SHP77 (cell line): ENCODE measurements at places on chromosomes 3 and 15.

GRCh38 chr3:141455603-141456300 is 31.1 kb upstream of the RASA2 start:
- no peak for DNase-seq

DNA sequence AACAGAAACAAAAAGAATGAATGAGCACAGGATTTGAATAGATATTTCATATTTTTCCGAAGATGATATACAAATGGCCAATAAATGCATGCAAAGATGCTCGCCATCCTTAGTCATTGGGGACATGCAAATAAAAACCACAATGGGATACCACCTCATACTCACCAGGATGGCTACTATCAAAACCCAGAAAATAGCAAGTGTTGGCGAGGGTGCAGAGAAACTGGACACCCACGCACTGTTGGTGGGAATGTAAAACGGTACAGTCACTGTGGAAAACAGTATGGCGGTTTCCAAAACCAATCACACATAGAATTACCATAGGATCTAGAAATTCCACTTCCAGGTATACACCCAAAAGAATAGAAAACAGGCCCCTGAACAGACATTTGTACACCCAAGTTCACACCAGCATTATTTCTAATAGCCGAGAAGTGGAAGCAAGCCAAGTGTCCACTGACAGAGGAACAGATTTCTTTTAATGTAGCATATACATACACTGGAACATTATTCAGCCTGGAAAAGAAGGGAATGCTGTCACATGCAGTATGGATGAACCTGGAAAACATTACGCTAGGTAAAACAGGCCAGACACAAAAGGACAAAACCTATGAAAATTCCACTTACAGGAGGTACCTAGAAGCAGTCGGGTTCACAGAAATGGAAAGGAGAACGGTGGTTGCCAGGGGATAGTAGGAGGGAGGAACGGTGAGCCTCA is 3.6 kb downstream of the RNF168 start:
- DNase-seq: no peak

GRCh38 chr15:95948411-95948810 is 382.1 kb upstream of the NR2F2 start:
- DNase-seq: peak; percentile 93

- no peak for DNase-seq
These were observed 83.4 kb downstream of the RBPMS2 start for GRCh38 chr15:64691896-64692565.

- no peak for DNase-seq
These were observed 662 bp downstream of the TMEM108 start for GRCh38 chr3:133038731-133039375.

DNA sequence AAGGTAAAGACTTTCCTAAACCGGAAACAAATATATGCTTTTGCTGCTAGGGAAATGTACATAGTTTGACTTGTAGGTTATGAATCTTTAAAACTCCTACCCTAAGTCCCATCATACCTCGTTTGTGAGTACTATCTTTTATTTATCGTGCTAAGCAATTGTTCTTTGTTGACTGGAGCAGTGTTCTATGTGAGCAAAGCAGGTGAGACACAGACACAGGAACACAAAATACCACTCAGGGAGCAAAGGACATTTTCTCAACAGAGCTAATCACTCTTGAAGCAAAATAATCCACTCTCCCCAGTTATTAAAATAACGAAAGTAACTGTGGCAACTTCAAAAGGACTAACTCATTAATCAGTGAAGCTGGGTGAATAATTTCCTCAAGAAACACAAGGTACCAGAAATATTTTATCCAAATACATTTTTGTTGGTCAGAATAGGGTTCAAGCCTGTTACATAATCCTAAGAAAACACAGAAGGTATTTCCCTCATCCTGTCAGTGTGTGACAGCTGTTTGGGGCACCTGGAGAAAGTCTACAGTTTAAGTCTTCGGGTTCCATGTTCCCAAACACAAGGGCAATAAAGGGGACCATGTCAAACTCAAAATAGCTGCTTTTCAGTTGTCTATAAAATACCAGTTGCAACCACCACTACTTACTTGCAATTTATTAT is 407.7 kb downstream of the FOXP1 start:
- no peak for DNase-seq

- DNase-seq: no peak
These were observed 75.3 kb upstream of the HRH1 start for GRCh38 chr3:11078826-11079515.

DNA sequence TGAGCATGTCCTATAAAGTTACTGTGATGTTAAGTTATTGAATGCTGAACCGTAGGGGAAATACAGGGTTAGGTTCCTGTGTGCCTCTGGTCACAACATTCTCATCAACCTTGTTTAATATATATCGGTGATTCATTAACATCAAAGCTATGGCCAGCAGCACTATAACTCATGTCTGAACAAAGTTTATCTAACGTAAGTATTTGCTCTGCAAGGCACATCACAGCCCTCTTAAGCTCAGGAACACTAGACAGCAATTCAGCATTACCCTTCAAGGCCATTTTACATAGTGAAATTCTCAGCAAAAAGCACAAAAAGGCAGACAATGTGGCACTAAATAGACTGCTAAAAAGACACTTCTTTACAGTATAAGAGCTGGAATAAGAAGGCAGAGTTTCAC is 48.2 kb upstream of the FNDC3B start:
- DNase-seq: no peak

- DNase-seq: no peak
These were observed 218.3 kb upstream of the SOX2 start for GRCh38 chr3:181493423-181493822.

- no peak for DNase-seq
These were observed 25.6 kb downstream of the ACAN start for GRCh38 chr15:88828791-88829190.

GRCh38 chr3:190721330-190721729 is 141.2 kb downstream of the GMNC start:
- peak; percentile 35 for DNase-seq

- DNase-seq: no peak
These were observed 35.6 kb downstream of the SLC51A start for GRCh38 chr3:196251918-196252317.

GRCh38 chr15:88324741-88325065 is 68.2 kb upstream of the NTRK3 start:
- DNase-seq: no peak

DNA sequence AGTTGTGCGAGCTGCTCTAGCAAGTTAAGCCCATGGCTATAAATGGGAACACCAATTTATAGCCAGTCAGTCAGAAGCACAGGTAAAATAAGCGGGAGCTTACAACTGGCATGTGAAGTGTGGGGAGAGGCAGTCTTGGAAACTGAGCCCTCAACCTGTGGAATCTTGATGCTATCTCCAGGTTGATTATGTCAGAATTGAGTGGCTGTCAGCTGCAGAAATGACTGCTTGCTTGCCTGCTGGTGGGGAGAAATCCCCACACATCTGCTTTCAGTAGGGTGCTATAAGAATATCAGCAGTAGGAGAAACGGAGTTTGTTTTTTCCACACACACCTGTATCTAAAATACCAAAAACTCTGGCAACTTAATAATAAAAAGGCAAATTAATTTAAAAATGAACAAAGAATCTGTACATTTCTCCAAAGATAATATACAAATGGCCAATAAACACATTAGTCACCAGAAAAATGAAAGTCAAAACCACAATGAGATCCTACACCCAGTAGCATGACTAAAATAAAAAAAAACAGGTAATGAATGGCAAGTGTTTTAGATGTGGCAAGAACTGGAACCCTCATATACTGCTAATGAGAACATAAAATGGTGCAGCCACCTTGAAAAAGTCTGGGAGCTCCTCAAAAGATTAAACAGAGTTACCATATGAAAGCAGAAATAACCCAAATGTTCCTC is 26.0 kb upstream of the MAP4 start:
- DNase-seq: no peak

DNA sequence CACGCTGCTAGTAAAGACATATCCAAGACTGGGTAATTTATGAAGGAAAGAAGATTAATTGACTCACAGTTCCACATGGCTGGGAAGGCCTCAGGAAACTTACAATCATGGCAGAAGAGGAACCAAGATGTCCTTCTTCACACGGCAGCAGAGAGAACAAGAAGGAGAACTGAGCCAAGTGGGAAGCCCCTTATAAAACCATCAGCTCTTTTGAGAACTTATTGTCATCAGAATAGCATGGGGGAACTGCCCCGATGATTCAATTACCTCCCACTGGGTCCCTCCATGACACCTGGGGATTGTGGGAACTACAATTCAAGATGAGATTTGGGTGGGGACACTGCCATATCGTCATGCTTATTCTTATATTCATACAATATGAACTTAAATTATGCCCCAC is 49.0 kb downstream of the DUT start:
- DNase-seq: no peak

GRCh38 chr3:151203051-151203420 is at the start of gene GPR171:
Gene GPR171 (minus strand): TSS chr3:151203216. CDS start chr3:151199386, 3,830 bp downstream.
- DNase-seq: no peak

DNA sequence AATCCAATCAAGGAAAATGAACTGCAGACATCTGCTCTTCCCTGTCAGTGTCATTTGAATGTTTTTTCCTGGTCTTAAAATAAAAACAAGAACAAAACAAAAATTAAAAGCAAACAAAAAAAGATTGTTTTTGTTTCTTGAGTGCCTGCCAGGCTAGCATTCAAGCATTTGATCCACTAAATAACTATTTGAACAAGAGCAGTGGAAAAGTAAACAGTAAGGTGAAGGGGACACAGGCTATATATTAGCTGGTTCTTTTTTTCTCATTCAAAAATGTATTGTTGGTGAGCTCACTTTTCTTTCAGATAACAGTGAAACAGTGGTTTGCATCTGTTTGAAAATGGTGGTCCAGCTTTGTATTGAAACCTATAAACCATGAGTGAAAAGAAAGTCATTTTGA is 586.9 kb upstream of the SGO1 start:
- peak; percentile 9 for DNase-seq

GRCh38 chr3:182501856-182502255 is 291.4 kb upstream of the ATP11B start:
- no peak for DNase-seq

DNA sequence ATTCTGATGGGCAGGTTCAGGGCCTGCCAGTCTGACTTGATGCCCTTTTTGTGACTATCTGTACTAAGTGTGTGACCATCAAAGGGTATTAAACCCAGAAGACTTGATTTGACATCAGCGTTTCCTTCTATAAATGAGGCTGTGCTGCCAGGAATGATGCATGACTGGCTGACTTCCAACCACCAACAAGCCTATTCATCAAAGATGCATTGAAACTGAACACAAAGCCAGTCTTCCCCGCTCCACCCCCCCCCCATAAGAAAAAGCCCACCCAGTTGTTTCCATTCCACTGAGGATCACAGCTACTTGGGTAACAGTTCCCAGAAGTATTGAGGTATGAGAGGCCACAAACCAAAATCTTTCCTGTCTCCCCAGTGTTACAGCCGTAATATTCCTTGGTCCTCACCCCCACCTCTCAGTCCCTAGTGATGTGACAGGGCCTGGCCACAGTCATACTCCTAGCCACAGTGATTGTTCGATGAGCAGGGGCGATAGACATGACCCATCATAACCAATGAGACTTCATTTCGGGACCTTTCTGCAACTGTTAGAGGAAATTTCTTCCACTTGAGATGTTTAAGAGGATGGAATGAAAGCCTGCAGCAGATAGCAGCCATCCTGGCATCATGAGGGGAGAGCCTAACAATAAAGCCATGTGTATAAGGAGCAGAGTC is 22.6 kb downstream of the SH3BP5 start:
- DNase-seq: no peak

DNA sequence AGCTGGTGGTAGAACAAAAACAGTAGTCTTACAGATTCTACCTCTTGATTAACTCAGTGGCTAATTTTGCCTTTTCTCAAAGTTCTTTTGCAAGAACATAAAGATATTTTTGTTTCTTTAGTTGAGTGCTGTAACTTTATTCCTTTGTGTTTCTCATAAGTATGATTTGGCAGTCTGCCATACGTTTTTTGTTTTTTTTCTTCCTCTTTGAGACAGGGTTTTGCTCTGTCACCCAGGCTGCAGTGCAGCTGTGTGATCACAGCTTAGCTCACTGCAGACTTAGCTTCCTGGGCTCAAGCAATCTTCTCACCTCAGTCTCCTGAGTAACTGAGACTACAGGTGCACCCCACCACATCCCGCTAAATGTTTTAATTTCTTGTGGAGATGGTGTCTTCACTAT is 22.4 kb downstream of the B3GNT5 start:
- DNase-seq: no peak

- DNase-seq: no peak
These were observed at the start of gene MAP4 for GRCh38 chr3:48016301-48016973. Gene MAP4 (minus strand): TSS chr3:48016416. CDS start chr3:47998860, 17,556 bp downstream.

- no peak for DNase-seq
These were observed 102.4 kb upstream of the TUSC7 start for GRCh38 chr3:116607205-116607604.
